ENCODE measurements at places on chromosomes 3 and 15.
A peak's percentile ranks its signal among the peaks of the same experiment; 100 is the strongest.

- DNase-seq, result no peak
Measured at GRCh38 chr3:90055666-90056065, 948.2 kb downstream of the EPHA3 start.

DNA sequence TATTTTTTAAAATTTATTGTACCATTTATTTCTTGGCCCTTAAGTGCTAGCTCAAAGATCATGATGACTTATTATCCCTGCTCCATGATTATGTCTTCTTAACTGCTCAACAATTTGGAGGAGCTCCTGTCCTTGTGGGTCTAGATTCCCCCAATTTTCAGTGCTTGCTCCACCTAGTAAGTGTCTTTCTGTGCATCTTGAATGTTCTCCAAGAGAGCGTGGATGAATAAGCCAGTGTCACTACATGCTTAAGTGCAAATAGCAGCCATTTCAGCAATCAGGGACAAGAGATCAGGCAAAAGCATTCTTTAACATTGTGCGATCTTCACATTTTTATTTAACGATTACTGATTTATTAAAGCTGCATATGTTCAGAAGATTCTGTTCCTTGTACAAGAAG is 99.4 kb downstream of the ALCAM start:
- DNase-seq, result no peak

DNA sequence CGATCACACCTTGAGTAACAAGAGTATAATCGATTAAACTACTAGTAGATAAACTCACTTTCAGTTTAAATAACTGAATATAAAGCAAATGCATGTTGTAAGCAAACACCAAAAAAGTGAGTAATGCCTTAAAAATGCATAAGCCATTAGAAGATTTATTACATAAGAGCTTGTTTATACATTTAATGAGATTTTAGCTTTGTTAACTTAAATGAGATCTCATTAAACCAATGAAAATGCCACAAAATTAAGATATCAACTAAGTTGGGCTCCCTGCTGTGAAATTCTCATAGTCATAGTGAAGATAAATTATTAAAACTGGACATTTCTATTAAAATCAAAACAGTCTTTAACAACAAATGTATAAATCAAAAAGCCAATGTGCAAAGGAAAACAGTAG is 701.2 kb downstream of the NLGN1 start:
- DNase-seq, result no peak

DNA sequence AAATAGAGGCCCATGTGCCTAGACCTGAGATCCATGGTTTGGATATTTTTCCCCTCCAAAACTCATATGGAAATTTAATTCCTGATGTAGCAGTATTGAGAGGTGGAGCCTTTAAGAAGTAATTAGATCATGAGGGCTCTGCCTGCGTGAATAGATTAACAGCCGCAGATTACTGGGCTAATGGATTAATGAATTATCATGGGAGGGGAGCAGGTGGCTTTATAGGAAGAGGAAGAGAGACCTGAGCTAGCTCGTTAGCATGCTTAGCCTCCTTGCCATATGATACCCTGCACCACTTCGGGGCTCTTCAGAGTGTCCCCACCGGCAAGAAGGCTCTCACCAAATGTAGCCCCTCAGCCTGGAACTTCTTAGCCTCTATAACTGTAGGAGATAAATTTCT is 15.8 kb downstream of the ARHGEF26 start:
- DNase-seq, result no peak

- DNase-seq, result no peak
Measured at GRCh38 chr15:68379759-68380290, 52.1 kb downstream of the ITGA11 start.

DNA sequence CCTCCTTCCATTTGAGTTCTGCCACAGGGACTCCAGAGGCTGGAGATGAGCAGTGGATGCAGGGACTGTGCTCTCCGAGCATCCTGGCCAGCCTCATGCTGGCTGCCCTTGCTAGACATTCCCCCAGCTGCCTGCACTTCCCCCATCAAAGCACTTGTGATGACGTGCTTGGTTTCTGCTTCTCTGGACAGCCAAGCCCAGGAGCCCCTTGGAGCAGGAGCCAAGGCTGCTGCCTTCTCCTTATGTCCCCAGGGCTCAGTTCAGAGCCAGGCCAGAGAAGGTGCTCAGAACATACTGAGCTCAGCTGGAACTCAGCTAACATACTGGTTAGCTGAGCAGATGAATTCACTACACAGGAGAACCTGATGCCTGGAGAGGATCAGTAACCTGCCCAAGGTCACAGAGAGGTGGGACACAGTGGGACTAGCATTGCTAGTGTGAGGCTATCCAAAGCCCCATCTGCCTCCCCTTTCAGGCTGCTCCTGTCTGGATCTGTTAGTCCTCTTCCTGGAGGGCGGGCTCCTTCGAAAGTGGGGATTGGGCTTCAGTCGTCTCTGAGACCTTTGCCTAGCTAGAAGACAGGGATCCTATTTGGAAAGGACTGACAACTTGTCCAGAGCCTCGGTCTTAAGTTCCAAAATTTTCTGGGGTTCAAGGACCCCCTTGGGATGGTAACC is 4.3 kb downstream of the PCBP4 start:
- no peak for DNase-seq

GRCh38 chr3:126734106-126734723 is 30.2 kb downstream of the CHCHD6 start:
- DNase-seq, result no peak

- DNase-seq, result no peak
Measured at GRCh38 chr3:23086331-23086730, 116.8 kb upstream of the UBE2E2 start.

GRCh38 chr15:55245059-55245458 is 44.6 kb downstream of the RAB27A start:
- DNase-seq, result no peak

GRCh38 chr3:125075738-125076137 is 19.9 kb upstream of the HEG1 start:
- peak; percentile 56 for DNase-seq

GRCh38 chr3:22156868-22157267 is 405.9 kb upstream of the ZNF385D start:
- DNase-seq, result no peak

GRCh38 chr3:189683546-189684255 is 52.5 kb downstream of the TP63 start:
- no peak for DNase-seq

DNA sequence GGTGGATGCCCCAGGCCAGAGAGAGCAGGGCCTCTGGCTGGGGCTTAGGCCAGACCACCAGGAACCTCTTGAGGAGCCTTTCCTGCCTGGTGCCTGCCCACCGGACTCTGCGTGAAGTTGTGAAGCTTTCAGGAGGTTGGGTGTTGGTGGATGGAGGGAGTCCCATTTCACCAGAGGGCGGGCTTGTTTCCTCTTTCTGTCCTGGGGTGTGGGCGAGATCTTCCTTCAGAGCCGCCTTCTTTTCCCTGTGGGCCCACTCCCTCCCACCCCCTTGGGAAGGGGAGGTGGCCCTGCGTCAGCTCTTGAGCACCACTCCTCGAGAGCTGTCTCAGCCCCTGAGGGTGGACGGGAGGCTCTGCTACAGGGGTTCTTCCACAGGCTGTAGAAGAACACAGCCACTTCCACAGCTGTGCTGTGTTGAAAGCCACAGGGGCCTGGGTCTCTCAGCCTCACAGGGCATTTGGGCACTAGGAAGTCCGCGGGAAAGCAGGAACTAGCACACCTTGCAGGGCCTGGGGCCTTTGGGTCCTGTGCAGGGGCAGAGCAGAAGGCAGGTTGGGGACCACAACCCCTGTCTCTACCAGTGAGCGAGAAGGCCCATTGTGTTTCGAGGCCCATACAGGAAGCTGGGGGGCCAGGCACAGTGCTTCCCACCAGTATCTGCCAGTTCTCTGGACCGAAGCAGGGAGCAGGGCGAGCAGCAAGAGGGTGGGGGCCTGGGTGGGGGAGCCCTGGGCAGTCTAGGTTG is 2.1 kb downstream of the AMIGO3 start:
- peak; percentile 46 for DNase-seq

GRCh38 chr3:16551342-16551976 is 38.0 kb upstream of the RFTN1 start:
- no peak for DNase-seq

- no peak for DNase-seq
Measured at GRCh38 chr3:17581421-17582080, 160.9 kb downstream of the TBC1D5 start.

DNA sequence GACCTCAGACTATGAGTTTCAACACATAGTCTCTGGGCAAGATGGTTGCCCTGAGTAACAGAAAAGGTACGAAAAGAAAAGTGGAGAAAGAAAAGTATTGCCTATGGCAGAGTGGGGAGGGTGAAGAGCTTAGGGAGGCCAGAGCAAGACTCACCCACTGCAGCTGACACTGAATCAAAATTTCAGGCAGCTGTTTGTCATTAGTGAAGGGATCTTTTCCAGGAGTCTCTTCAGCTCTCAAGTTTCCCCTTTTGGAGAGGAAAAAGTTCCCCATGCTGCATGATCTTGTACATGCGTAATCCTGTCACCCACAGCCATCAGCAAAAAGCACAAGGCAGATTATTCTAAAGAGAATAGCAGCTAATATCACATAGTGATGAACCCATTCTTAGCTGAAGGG is 616.9 kb upstream of the GBE1 start:
- DNase-seq, result no peak

GRCh38 chr3:27458929-27459328 is 25.3 kb downstream of the SLC4A7 start:
- no peak for DNase-seq

GRCh38 chr3:183381673-183382072 is 46.7 kb downstream of the MCF2L2 start:
- no peak for DNase-seq

DNA sequence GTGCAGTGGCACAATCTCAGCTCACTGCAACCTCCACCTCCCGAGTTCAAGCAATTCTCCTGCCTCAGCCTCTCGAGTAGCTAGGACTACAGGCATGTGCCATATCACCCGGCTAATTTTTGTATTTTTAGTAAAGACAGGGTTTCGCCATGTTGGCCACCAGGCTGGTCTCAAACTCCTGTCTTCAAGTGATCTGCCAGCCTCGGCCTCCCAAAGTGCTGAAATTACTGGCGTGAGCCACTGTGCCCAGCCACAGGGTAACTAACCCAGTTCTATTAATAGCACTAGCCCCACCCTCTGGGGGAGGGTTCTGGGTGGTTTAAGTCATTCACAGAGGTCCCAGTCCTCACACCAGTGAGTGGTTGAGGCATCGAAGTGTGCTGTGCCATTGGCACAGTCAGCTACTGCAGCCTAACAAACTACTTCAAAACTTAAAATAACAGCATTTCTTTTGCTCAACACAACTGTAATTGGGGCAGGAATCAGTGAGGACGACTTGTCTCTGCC is 44.0 kb downstream of the RHCG start:
- no peak for DNase-seq

GRCh38 chr15:84586696-84587095 is 14.1 kb upstream of the ZSCAN2 start:
- DNase-seq, result no peak

GRCh38 chr3:53552730-53553129 is 58.3 kb downstream of the CACNA1D start:
- no peak for DNase-seq

DNA sequence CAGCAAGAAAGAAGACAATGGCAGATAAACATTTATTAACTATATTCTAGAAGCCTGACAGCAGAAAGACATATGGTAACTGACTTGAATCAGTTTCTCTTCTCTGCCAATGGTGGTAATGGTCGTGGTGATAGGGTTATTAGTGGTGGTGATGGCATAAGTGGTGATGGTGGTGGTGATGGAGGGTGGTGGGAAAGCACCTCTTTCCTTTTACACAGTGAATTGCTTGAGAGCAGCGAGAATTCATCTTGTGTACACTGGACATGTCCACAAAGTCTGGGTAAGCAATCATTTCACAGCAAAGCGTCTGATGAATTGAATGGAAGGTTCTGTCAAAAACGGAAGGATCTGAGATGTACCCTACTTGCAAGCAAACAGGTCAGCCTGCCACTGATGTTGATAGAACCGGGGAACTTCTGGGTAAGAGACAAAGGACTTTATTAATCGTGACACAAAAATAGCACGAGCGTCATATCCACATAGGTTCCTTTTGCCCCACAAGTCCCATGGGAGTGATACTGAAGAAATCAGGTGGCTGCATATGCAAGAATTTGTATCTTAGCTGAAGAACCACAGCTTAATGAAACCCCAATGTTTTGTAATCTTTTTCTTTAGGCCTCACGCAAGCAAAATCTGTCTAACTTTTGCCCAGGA is 23.5 kb upstream of the TBC1D5 start:
- no peak for DNase-seq

GRCh38 chr3:9402410-9403228 is 5.2 kb downstream of the SETD5 start:
- DNase-seq, result peak; percentile 82

GRCh38 chr3:194826594-194826993 is 140.9 kb downstream of the FAM43A start:
- DNase-seq, result no peak

- no peak for DNase-seq
Measured at GRCh38 chr15:64642875-64643274, 132.5 kb downstream of the RBPMS2 start.

- DNase-seq, result no peak
Measured at GRCh38 chr15:58513726-58514336, 82.0 kb downstream of the LIPC start.

- no peak for DNase-seq
Measured at GRCh38 chr3:126936853-126937425, 46.0 kb upstream of the PLXNA1 start.

- DNase-seq, result no peak
Measured at GRCh38 chr15:60441331-60441730, 37.6 kb downstream of the ICE2 start.

DNA sequence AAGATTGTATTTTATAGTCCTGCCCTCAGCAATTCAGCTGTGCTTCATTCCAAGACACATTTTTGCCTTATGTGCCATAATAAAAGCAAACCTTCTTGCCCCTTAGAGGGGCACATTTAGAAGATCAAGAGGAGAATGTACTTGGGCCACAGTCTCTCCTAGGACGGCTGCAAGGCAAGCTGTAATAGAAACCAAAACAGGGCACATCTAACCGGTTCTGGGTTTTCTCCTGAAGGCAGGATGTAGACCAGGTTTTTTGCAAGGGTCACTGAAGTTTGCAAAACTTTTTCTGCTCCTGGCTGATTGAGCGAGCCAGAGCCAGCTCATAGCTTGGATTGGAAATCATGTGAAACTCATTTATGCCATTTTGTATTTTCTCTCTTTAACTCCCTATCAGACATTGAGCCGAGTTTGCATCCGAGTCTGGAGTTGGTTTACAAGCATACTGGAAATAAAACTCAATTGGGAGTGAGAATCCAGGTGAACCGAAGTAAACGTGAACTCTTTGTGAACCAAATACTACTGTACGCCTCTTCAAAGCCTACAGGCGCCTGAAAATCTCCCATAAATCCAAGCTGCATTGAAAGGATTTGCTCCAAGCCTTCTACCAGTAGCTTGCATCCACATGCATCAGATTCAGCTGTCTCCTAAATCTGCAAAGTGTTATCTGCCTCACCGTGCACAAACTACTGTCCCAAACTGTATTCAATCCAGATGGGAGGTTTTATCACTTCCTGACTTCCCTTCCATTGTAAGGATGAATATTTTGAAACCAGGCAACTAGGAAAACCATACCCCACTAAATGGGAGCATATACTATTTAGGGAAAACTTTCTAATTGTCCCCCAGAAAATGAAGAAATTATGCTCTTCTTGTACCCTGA is 60.9 kb upstream of the TSC22D2 start:
- DNase-seq, result no peak
